ENCODE measurements at places on chromosomes 7 and 10.

DNA sequence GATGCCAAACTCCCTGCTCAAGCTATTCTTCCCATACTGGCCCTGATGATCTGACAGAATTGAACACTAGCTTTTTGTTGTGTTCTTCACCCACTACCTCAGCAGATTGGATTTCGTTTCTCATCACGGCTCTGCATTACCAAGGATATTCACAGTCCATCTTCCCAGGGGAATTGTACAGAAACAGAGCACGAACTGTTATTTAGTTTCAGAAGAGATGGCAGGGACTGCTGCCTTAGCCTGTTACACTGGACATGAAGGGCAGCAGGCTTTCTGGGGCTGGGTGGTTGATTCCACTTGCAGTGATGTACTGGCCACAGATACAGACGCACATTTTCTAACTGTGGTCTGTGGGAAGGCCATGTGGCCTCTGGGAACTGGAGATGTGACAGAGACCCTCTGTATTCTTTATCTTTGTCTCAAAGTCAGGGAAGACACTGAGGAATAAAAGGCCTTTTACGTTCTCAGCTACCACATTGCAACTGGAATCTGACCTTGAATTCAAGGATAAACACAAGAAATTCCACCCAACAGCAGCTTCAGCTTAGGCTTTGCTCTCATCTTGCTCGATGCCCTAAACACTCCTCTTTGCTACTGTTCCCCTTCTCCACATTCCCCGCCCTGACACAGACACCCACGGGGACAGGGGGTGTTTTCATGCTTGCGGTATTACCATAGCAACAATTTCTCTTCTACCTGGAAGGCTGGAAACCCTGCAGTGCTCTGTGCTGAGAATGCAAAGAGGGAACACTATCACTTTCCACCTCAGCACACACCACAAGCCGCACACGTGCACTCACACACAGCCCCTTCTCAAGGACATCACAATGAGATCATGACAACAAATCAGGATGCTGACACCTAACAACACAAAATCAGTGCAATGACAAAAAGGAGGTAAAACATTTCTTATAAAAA, 81.7 kb downstream of the RNF216 start:
- peak; percentile 60 for DNase-seq

GRCh38 chr7:99010281-99010680, 131.9 kb downstream of the TRRAP start:
- DNase-seq: no peak

GRCh38 chr10:101301111-101301731, 52.7 kb upstream of the BTRC start:
- DNase-seq: peak; percentile 42

DNA sequence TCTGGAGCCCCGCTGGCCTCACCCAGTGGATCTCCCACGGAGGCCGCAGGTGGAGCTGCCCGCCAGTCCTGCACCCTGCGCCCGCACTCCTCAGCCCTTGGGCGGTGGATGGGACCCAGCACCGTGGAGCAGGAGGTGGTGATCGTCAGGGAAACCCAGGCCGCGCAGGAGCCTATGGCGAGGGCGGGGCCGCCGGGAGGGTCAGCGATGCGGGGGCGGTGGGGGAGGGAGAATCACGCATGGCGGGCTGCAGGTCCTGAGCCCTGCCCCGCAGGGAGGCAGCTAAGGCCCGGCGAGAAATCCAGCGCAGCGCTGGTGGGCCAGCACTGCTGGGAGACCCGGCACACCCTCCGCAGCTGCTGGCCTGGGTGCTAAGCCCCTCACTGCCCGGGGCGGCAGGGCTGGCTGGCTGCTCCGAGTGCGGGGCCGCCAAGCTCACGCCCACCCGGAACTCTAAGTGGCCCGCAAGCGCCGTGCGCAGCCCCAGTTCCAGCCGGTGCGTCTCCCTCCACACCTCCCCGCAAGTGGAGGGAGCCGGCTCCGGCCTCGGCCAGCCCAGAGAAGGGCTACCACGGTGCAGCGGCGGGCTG, 524.8 kb upstream of the TPK1 start:
- no peak for DNase-seq

DNA sequence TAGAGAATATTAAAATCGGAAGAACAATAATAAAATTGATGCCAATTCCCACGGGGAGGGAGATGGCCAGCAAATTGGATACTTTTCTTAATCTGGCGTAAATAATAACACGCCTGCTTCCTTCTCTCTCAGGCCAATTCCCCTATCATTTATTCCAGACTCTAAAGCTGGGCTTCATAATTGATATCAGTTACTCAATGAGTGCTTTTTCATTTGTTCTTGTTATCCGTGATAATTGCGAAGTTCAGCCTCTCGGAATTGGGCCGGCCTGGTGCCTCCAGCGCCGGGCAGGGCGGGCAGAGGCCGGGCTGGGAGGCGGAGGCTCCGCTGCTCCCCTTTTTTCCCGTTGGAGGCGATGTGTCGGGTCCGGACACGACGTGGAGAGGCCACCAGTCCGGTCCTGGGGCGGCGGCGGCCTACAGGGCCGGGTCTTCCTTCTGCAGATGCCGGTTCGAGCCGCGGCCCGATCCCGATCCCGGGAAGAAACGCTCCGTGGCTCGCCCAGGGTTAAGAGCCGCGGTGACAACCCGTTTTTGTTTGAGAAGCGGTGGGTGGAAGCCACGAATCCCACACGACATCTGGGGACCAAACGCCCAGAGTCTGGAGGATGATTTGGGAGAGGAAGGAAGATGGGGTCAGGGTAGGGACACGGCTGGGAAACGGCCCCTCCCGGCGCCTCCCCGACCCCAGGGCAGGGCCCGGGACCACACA, 13.6 kb downstream of the UNCX start:
- no peak for DNase-seq

DNA sequence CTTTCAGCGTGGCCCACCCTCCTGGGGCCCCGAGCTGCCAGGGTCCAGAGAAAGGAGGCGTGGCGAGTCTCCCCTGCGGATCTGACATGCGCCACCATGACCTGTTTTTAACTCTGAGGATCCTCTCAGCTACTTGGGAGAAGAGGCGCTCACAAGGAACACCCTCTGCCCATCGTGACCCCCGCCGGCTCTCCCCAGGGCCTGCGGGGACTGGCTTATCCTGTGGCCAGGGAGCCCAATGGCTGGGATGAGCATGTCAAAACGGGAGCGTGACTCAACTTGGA, 93.7 kb downstream of the EBF3 start:
- no peak for DNase-seq

- no peak for DNase-seq
Measured at GRCh38 chr7:118590107-118590506, 365.6 kb downstream of the ANKRD7 start.

DNA sequence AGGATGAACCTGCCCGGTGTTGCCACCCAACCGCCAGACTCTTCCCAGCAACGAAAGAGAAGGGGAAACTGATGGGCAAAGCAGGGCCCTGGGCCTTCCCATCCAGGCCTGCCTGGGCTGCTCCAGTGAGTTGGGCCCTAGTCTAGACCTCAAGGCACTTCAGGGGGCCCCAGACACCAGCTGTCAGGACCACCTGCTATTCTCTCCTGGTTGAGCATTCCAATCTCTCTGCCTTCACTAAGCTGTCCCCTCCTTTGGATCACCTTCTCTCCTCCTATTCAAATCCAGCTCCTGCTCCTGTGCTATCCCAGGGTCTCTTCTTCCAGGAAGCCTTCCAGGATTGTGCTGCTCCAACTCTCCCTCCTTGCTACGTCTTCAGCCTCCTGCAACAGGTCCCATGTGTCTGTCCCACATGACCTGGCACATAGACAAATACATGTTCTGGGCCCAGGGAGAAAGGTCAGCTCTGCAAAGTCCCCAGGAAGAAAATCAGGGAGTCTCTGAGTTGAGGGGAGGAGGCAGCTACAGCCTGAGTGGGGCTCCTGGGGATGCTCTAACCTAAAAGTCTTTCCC, 3.1 kb downstream of the STX1A start:
- no peak for DNase-seq

DNA sequence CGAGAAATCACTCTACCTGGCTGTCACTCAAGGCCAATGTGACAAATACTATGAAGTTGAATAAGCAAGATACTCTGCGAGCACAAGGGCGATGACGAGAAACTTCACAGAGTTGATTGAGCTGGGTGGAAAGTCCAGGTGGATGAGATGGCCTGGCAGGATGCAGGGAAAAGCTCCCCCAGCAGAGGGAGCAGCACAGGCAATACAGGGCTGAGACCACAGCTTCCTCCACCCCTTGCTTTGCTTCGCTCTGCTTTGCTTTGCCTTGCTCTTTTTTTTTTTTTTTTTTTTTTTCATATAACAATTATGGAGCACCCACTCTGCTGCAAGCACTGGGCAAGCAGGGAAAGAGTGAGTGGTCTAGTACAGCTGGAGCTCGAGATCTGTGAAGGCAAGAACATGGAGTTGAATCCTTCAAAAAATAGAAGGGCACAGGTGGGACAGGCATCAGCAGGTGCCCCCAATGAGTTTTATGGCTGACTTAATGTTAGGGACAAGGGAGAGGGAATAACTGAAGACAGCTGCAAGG, 88.3 kb downstream of the CABCOCO1 start:
- peak; percentile 76 for DNase-seq

DNA sequence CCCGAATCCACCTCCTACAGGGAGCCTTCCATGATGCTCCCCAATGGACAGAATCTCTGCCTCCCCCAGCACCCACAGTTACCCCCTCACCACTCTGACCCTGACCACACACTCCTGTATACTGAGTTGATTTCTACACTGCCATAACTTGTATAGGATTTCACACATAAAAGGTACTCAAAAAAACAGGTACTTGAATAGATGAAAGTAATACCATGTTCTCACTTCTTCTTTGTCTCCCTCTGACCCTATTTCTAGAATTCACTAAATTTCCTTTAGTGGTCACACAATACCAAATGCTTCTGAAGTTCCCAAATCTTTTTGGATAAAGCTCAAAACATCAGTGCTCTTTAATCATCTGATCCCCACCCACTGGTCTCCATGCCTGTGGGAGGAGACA, 45.4 kb downstream of the HSPA12A start:
- DNase-seq: no peak

DNA sequence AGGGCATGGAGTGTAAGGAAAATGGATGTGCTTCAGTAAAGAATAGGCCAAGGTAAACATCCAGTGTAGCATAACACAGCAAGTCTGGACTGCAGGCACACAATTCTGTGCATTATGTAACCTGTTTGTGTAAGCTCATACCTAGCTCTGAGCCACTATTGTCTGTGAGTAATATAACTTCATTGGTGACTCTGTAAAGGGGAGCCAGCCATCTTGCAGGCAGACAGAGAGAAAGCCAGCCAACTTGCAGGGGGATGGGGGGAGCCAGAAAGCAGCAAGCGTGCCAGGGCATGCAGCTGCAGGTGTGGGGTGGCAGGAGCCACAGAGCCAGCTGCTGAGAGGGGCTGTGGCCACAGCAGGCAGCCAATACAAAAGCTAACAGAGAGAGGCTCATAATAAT, 449.2 kb downstream of the IPMK start:
- no peak for DNase-seq

GRCh38 chr10:35058686-35059085, 31.5 kb downstream of the CUL2 start:
- no peak for DNase-seq

DNA sequence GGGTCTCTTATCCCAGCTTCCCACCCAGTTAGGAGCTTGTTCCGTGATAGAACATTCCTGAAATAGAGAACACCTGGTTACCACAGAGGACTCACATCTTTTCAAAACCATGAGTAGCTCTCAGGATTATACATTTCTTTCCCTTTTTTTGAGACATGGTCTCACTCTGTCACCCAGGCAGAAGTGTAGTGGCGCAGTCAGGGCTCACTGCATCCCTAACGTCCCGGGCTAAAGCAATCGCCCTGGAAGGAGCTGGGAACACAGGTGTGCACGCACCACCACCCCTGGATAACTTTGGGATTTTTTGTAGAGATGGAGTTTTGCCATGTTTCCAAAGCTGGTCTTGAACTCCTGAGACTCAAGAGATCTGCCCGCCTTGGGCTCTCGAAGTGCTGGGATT, 144.0 kb downstream of the RNF216 start:
- DNase-seq: no peak

- DNase-seq: peak; percentile 77
Measured at GRCh38 chr10:97210543-97210960, 24.8 kb upstream of the SLIT1 start.

GRCh38 chr10:15433850-15434537, 62.9 kb upstream of the FAM171A1 start:
- DNase-seq: peak; percentile 49

- DNase-seq: no peak
Measured at GRCh38 chr7:6494365-6494764, 46.6 kb upstream of the DAGLB start.
